CD4-positive, alpha-beta T cell treated with Interleukin-2 at 100 ng/mL for 4 hours (primary cell): ENCODE measurements at places on chromosomes 13 and 19.
A peak's percentile ranks its signal among the peaks of the same experiment; 100 is the strongest.

GRCh38 chr13:94795292-94795691 lies 82.9 kb upstream of the SOX21 start:
- DNase-seq = no peak

DNA sequence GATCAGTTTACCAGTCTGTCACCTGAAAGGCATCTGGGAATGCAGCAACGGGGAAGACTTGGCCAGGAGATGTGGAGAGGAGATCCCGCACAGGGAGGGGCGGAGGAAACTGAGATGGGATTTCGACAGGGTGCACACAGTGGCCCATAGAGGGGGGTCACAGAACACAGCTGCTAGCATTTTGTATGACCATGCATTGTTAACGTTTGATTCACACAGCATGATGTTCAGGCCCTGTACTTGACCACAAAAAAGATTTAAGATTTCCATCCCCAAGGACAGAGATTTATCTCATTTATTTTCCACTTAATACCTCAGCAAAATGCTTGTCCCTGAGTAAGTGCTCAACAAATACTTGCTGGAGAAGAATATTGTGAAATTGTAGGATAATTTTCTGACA lies 63.2 kb downstream of the RAB20 start:
- DNase-seq = no peak

DNA sequence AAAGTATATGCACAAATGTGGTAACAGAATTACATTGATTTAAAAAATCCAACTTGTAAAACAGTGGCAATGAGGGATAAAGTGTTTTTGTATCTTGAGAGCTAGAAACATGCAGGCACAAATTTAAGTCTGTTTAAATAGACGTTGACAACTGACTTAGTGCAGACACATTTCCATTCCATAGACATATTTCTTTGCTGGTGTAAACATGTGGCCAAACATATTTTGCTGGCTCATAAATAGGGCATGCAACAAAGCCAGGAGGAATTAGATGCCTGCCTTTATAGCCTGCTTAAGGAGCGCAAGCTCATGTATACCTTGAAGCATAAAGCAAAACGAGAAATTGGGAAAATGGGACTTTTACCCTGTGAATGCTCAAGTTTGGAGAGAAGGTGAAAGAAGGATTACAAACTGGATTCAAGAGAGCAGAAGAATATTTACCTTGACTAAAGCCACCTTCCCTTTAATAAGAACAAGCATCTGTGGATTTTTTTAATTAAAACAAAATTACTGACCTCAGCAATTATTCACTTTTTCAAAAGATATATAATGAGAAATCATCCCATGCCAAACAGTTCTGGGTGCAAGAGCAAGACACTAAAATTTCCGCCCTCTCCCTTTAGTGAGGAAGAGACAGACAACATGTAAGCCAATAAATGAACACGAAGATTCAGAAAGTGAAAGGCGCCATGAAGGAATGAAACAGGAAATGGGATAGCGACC lies 71.0 kb downstream of the DCT start:
- DNase-seq = no peak

GRCh38 chr19:31204115-31204514 lies 145.1 kb downstream of the TSHZ3 start:
- no peak for DNase-seq

GRCh38 chr13:109126891-109127641 lies 497.7 kb downstream of the MYO16 start:
- no peak for DNase-seq

DNA sequence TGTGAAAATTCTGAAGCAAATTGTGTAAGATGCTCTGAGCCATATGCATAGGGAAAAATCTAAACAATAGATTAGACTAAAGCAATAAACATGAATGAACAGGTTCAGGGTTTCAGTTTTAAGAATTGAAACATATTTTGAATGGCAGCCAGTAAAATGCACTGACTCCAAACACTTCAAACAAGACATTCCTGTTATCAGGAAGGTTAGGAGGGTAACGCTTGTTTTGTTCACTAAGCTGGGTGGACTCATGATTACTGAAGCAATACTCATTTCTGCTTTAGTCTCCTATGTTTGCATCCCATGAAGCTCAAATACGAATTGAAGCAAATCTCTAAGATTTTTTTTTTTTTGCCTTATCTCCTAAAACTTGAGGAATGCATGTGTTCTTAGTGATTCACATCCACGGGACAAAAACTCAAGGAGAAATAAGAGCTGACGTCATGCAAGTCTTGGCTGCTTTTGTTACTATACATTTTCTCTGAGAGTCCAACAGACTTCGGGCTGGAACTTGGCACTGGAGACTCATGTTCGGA lies 29.1 kb upstream of the IGFL4 start:
- no peak for DNase-seq

- no peak for DNase-seq
Measured at GRCh38 chr13:99982036-99982730, 599 bp downstream of the ZIC2 start.

DNA sequence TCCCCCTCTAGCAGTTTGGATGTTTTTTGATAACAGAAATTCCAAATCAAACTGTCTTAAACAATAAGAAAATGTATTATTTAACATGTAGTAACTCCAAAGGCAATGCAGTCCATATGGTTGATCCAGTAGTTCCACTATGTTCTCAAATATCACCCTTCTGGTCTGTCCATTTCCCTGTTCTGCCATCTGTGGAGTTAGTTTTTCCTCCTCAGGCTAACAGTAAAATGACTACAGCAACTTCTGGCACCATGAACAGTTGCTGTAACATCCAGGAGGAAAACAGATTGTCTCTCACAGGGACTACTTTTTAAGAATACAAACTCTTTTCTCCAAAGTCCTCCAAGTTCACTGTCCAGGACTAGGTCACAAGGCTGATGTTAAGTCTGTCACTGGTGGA lies 455.4 kb downstream of the FGF14 start:
- DNase-seq = no peak

GRCh38 chr19:57028804-57029525 lies 90.8 kb upstream of the USP29 start:
- DNase-seq = no peak

- no peak for DNase-seq
Measured at GRCh38 chr19:18775586-18776287, 15.4 kb downstream of the COMP start.

DNA sequence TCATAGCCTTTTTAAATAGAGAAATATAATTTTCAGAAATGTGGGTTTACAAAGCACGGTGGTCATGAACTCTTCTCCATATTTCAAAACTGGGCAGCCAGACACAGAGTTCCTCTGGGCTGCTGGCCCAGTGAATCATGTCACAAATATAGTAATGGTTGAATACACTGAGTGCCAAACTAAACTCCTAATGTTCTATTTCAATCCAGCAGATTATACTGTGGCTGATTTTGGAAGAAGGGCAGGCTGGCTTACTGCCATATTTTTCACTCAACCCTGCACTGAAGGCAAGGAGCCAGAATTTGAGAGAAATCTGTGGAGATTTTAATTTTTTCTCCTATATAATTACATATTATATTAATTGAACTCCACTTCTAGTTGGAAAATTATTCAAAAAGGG lies 17.0 kb upstream of the PRR20A start:
- DNase-seq = no peak

DNA sequence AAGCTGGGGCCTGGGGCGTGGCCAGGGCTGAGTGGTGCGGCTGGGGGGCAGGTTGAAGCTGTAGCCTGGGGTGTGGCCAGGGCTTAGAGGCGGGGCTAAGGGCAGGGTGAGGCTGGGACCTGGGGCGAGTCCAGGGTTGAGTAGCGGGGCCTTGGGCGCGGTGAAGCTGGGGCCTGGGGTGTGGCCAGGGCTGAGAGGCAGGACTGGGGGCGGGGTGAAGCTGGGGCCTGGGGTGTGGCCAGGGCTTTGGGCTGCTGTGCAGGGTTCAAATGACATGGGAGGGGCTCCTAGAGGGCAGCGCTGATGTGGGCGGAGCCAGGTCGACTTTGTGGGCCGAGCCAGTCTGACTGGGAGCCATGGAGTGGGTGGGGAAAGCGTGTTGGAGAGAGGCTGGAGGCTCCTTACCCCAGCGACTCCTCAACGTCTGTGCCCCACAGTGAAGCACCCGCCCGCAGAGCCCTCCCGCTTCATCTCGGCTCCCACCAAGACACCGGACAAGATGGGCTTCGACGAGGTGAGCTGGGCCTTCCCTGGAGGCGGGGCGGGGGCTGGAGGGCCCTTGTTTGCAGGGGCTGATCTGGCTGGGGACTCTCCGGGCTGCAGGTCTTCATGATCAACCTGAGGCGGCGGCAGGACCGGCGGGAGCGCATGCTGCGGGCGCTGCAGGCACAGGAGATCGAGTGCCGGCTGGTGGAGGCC lies 21.5 kb downstream of the COLGALT1 start:
- DNase-seq = no peak

DNA sequence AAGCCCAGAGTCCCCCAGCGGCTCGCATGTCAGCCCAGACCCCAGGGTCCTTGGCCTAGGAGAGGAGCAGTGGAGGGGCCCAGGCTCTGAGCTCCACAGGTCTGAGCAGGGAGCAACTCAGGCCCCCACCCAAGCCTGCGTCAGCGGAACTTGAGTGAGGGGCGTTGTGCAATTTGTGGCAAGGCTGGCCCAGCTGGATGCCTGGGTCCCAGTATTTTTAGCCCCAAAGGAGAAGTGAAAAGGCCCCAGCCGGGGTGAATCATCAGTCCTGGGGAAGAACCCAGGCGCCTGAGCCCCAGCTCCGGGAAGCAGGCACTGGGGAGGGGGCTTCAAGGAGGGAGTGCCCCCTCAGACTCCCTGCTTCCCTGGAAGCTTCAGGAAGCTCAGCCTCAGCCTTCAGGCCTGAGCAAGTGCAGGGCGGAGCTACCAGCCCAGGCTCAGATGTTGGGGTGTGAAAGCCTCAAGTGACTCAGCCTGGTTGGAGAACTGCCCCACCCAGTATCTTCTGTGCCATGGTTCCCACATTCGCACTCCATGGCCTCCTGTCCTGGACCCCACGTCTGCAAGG lies 7.2 kb downstream of the MED29 start:
- peak; percentile 80 for DNase-seq
